ENCODE measurements at places on chromosomes 7 and 10.

- no peak for DNase-seq
Observed at GRCh38 chr10:118729200-118729599, 25.6 kb downstream of the CACUL1 start.

GRCh38 chr10:83869898-83870297, 269.4 kb upstream of the GHITM start:
- no peak for DNase-seq

DNA sequence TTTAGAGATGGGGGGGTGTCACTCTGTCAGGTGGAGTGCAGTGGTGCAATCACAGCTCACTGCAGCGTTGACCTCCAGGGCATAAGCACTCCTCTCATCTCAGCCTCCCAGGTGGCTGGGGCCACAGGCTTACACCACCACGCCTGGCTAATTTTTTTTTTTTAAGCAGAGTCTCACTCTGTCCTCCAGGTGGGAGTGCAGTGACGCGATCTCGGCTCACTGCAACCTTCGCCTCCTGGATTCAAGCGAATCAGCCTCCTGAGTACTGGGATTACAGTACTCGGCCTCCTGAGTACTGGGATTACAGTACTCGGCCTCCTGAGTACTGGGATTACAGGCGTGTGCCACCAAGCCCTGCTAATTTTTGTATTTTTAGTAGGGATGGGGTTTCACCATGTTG, 23.6 kb upstream of the PPIA start:
- DNase-seq, result no peak

- DNase-seq, result no peak
Observed at GRCh38 chr10:31395695-31396094, 76.7 kb downstream of the ZEB1 start.

DNA sequence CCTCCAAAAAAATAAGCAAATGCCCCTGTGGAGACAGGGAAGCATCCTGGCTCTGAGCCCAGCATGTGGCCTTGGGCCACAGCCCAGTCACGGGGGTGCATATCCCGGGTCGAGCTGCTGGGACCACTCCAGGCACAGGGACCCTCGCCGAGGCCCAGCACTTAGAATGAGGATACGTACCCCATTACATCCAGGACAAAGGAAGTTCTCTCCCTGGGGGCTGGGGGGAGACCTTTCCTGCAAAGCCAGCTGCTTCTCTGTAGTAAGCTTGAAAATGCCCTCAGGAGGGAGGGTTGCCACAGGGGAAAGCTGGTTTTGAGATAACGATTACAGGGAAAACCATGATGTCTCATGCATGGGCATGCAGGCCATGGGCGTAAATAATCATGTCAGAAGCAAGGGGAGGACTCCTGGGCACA, 75.5 kb downstream of the HIPK2 start:
- DNase-seq, result no peak

- DNase-seq, result no peak
Observed at GRCh38 chr7:104805449-104806317, 208.3 kb upstream of the KMT2E start.

- DNase-seq, result peak; percentile 17
Observed at GRCh38 chr7:104903044-104903443, 111.0 kb upstream of the KMT2E start.

DNA sequence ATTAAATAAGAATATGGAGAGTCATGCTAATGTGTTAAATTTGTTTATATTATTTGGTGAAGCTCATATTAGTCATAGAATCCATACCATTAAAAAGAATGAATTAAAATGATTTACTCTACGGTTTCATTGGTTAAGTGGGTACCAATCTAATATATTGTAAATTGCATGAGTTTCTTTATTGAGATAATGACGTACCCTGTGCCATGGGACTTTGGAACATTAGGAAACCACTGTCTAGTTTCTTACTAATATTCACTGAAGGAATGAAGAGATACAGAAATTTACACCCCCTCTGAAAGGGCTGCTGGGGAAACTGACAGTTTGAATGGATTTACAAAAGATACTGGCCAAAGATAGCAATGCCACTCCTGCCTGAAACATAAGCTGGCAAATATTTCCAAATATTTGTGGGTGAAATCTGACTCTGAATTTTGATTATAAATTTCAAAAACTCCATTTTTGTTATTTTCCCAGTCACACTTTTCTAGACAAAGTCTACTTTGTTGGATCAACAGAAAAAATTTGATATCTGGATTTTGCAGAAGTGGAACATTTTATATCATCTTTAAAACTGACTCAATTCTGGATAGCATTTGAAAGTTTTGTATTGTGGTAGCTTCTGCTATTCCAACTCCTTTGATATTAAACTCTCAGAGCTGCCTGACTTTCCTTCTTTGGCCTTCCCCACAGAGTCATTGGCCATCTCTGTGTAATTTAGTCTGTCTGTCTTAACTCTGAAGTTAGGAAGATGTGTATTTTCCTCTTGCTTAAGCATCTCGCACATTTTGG, 22.3 kb downstream of the MDFIC start:
- DNase-seq, result no peak

DNA sequence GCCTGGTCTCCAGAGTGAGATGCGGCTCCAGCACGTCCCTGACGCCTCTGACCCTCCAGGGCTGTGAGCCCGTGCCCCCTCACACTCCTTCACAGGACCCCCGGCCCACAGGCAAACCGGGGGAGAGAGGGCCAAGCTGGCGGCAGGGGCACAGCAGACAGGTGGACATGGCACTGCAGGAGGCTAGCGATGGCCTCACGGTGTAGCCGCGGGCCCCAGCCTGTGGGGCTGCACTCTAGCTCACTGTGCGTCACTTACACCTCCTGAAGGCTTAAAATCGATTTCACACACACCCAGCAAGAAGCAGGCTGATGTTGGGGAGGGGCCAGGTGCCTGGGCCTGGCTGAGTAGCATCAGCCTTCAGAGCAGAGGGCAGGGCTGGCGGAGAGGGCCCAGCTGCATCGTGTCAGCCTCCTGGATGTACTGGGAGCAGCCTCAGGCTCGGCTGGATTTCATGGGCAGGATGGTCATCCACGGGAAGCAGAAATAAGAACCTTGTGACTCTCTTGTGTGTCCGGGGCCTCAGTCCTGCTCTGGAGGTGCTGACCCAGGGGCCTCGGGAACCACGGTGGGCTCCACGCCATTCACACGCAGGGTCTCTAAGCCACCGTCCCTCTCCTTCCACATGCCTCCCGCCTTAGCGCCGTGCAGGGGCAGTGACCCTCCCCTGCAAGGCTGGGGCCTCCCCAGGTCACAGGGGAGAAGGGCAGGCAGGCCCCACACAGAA, 19.4 kb upstream of the KNDC1 start:
- DNase-seq, result no peak

GRCh38 chr7:4025694-4026615, 656.1 kb upstream of the FOXK1 start:
- DNase-seq, result no peak

DNA sequence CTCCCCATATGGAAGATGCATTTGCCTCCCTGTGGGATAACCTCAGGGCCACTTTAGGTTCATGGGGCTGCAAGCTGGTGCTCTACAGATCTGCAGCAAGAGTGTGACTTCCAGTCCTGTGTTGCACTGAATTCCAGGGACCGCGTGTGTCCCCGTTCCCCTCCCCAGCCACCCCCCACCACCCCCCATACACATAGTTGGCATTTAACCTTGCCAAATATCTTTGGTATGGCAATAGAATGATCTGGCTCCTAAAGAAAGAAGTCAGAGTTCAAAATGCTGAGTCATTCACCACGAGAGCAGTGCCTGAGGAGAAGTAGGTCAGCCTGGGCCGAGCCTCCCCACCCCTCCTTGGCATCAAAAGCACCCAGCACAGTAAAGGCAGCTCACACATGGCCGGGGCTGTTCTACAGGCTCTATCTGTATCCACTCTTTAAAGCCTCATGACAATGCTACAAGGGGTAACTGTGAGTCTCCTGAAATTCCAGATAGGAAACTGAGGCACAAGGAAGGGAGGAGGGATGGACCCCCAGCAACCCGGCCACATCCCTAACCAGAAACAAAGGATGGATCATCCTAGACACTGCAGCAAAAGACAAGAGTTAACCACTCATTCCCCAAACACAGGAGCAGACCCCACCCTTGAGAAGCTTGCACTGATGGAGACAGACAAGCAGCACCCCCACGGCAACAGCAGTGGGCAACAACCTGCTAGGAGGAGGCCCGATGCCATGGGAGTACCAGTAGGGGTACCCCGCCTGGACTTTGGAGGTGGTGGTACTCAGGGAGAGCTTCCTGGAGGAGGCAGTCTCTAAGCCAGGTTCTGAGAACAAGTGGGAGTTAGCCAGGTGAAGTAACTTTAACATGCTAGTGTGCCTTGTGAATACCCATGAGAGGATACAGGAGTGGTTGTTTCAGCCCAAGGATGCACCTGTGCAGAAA, 70.3 kb upstream of the NANOS1 start:
- DNase-seq, result peak; percentile 65

GRCh38 chr10:34235164-34235832, 579.8 kb downstream of the PARD3 start:
- DNase-seq, result peak; percentile 65

DNA sequence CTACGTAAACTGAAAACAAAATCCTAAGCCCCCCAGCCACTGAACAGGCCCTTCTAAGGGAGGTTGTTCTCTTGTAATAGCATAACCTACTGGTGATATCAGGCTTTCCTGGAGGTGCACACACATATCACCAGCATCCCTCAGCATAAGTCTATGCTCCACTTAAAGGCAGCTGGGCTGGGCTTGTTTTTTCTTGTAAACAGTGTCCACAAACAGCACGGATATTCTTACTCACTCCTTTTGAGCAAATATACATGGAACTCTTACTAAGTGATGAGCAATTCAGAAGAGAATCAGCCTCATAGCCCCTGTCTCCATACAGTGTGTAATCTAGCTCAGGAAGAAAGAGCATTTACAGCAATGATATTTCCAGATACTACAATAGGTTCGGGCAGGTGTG, 2.4 kb downstream of the LRIT1 start:
- no peak for DNase-seq

DNA sequence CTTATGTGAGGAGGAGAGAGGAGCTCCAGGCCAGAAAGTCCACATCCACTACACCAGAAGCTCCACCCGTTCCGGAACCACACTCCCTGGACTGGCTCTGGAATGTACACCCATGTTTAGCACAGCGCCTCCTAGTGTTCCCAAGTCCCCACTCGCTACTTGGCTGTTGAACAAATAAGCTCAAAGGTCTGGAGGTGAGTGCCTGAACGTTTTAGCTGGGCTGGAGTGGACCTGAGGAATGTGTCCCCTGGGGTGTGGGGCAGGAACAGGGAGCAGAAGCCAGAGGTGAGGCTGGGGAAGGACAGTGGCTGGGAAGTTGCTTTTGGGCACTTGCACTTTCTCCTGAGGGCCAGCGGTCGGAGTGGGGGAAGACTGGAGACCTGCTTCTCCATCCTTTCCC, 164.1 kb upstream of the CDCA7L start:
- peak; percentile 31 for DNase-seq

GRCh38 chr10:102460836-102461186, 9.5 kb upstream of the C10orf95 start:
- DNase-seq, result no peak

DNA sequence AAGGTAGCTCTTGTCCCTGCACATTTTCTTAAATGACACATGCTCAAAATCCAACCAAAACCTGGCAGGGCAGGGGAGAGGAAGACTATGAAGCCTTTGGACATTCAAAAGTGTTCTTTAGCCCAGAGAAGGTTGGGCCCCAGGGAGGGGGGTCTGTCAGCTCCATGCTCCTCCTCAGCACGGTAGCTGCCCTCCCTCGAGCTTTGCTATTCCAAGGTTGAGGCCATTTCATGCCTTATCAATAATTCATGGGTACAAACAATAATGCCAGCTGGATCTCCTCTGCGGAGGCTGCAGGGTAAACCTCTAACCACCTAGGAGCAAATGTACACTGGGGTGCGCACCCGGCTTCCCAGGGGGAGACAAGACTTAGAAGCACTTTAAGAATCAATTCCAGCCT, 61.5 kb downstream of the SLIT1 start:
- DNase-seq, result no peak

DNA sequence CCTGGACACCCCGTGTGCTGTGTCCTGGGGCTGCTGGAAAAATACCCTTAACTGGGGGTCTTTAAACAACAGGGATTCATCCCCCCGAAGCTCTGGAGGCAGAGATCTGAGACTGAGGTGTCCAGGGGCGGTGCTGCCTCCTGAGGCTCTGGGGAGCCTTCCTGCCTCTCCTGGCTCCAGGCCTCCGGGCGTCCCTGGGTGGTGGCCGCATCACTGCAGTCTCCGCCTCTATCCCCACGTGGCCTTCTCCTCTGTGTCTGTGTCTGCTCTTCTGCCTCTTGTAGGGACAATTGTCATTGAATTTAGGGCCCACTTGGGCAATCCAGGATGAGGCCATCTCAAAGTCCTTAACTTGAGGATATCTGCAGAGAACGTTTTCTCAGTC, 216.6 kb downstream of the WDR37 start:
- DNase-seq, result no peak

DNA sequence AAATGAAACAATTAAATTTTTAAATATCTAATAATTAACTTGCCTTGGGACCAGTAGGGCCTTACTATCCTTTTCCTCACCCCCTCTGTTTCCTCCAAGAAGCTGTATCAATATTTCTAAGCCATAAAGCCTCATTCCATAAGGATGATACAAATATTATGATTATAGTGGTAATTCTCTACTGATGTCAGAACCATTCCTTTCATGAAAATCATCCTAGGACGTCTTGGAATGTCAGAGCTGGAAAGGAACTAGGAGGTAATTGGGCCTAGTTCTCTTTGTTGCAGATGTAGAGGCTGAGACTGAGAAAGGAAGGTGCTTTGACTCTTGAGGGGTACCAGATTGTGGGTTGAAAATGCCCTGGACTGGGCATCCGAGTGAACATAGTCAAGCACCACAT, 766.7 kb upstream of the GHITM start:
- no peak for DNase-seq

Data from kidney tubule cell (primary cell).